ENCODE measurements at places on chromosomes 1 and 21.

- peak; percentile 94 for ATAC-seq
Measured at GRCh38 chr1:169546087-169546995, 39.9 kb downstream of the F5 start.

- ATAC-seq, result no peak
Measured at GRCh38 chr1:18413541-18414305, 67.0 kb upstream of the KLHDC7A start.

DNA sequence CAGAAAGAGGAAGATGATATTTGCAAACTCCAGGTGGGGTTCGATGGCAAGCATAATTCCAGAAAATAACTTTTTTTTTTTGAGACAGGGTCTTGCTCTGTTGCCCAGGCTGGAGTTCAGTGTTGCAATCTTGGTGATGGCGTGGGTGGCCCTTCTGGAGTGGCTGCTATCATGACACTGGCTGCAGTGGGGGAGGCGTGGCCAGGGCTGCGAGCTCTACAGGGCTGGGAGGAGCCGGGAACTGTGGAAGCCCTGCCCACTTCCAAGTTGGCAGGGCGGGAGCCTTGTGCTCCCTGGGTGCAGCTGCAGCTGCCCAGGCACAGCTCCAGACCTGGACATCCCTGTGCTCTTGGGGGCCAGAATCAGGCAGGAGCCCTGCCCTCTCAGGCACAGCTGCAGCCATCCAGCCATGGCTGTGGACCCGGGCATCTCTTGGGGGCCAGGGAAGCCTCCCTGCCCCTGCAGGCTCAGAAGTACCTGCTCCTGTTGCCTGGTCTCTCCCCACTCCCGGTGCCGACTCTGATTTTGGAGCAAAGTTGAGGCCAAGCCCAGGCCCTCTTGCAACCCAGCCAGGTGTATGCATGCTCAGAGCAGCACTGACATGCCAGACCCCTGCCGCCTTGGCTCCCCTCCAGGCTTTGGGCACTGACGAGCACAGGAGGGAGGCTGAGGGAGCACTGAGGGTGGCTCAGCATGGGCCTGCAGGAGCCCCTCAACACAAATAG, 7.2 kb upstream of the BCL10 start:
- ATAC-seq, result no peak

- no peak for ATAC-seq
Measured at GRCh38 chr1:111786669-111787207, 31.0 kb downstream of the DDX20 start.

- ATAC-seq, result no peak
Measured at GRCh38 chr1:195472291-195472690, 1135.9 kb downstream of the KCNT2 start.

Measured in SK-N-SH treated with all-trans-retinoic acid at 6 μM for 48 hours (cell line).